Caudate nucleus (tissue), 63 donors: ENCODE measurements at places on chromosomes 13 and 19.

GRCh38 chr19:49591731-49592485, 926 bp downstream of the PRR12 start:
- no peak for DNase-seq

GRCh38 chr13:75309981-75310580, 171.9 kb downstream of the TBC1D4 start:
- no peak for DNase-seq

GRCh38 chr19:19021115-19021514, 12.2 kb downstream of the SUGP2 start:
- no peak for DNase-seq

- no peak for DNase-seq
Observed at GRCh38 chr19:30228113-30228834, 143.9 kb upstream of the ZNF536 start.

GRCh38 chr13:36905944-36906343, 14.1 kb downstream of the SMAD9 start:
- DNase-seq, result no peak

DNA sequence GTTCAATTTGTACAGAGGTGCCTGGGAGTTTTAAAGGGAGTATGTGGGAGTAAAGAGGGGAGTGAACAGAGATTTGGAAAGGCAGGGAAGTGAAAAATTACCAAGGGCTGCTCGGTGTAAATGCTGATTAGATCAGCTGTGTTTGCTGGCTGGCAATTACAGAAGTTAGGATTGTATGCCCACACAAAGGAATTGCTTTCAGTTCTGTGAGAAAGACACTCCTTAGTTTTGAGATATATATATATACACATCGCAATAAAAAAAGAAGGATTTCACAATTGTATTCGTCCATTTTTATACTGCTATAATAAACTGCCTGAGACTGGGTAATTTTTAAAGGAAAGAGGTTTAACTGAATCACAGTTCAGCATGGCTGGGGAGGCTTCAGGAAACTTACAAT, 196.3 kb downstream of the SLITRK5 start:
- DNase-seq, result no peak

DNA sequence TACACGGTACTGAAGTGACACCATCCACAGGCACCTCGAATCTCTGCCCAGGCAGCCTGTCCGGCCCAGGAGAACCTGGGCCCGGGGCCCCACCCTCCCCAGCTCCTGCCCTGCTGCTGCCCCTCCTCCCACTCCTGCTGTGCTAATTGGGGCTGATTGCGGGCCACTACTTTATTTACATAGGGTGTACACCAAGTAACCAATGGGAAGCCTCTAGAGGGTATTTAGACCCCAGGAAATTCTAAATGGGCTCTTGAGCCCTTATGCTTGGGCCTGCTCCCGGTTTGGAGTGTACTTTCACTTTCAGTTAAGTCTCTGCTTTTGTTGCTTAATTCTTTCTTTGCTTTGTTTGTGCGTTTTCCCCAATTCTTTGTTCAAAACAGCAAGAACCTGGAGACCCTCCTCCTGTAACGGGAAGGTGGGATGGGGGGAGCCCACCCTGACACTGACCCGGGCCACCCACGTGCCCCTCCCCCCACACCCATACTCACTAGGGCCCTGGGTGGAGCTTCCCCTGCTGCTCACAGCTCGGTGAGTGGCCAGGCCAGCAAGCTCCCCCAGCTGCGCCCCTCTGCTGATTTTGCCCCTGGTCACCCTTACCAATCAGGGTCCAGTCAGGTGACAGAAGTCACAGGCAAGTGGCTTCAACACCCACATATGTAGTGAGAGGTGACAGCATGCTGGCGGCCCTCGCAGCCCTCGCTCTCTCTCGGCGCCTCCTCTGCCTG, 9.4 kb downstream of the SCGB2B2 start:
- DNase-seq, result no peak

DNA sequence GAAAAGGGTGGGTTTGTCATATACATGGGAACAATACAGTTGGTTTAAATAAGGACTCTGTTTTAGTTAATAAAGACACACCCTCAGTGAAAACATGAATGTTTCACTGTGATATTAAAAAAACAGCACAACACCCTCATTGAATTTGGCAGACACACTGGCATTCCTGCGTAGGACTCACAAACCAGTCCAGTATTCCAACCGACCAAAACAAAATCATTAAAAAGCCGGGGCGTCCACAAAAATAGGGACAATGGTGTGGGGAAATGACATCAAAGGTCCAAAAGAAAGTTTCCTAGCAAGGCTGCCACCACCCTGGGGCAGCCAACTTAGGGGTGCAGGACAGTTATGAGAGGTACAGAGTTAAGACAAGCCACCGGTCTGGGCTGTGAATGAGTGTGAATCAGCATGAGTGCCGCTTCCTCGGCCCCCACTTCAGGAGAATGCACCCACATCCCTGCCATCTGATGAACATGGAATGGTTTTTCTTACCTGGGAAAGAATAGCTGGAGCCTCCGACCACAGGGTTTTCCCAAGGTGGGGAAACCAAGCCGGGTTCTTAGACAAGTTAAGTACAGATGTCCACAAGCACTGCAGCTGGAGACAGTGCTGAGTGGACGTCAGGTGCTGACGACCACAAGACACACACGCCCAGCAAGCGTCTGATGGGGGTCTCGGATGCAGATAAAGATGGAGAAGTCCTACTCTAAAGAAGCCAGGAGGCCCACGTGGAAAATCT, 73.3 kb downstream of the KLF2 start:
- DNase-seq, result no peak

- DNase-seq, result no peak
Observed at GRCh38 chr13:23736541-23736940, 152.7 kb downstream of the MIPEP start.

- DNase-seq, result peak; percentile 19
Observed at GRCh38 chr13:98535501-98536354, 41.2 kb downstream of the STK24 start.
